ENCODE measurements at places on chromosomes 2 and 18.

- DNase-seq = no peak
Measured at GRCh38 chr2:172929644-172930043, 146.0 kb upstream of the MAP3K20 start.

DNA sequence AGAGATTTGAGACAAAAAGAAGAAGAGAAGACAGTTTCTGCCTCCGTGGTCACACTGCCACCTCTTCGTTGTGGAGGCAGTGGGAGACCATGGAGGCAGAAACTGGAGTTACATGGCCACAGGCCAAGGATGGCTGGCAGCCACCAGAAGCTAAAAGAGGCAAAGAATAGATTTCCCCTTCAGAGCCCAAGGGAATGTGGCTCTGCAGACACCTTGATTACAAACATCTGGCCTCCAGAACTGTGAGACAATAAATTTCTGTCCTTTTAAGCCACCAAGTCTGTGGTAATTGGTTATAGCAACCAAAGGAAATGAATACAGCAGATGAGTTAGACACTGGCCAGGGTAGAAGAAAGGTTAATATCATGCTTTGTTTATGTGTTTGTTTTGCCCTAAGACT lies 420.4 kb upstream of the LYPD1 start:
- DNase-seq = no peak

- no peak for DNase-seq
Measured at GRCh38 chr2:8658064-8658862, 23.6 kb upstream of the ID2 start.

- DNase-seq = no peak
Measured at GRCh38 chr2:55140316-55141219, 90.3 kb upstream of the RTN4 start.

DNA sequence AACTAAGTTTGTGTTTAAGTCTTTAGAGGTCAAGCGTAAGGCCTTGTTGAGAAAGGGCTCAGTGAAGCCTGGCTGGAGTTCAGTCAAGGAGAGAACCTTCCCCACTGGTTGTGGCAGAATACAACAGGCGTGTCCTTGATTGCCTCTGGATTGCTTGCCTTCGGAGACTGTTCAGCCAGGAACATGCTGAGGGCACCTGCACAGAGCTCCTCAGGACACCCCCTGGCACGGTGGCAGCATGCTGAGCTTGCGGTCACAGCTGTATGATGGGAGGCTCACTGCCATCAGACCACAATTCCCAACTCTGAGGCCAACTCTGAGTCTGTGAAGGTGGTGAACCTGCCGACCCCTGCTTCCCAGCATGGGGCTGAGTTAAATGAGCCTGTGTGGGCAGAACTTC lies 130.0 kb downstream of the LPIN1 start:
- no peak for DNase-seq

GRCh38 chr18:23244401-23244800 lies 109.1 kb downstream of the CABLES1 start:
- no peak for DNase-seq

GRCh38 chr18:30828700-30829099 lies 213.8 kb downstream of the DSC3 start:
- no peak for DNase-seq

DNA sequence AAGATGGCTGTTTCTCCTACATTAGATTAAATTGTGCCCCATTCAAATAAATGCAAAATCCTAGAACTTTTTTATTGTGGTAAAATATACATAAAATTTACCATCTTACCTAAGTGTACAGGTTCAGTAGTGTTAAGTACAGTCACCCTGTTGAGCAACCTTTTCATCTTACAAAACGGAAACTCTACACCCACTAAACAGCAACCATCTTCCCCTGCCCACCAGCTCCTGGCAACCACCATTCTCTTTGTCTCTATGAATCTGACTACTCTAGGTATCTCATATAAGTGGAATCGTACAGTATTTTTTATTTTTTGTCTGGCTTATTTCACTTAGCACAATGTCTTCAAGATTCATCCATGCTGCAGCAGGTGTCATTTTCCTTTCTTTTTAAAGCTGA lies 53.0 kb downstream of the ASXL2 start:
- DNase-seq = no peak

DNA sequence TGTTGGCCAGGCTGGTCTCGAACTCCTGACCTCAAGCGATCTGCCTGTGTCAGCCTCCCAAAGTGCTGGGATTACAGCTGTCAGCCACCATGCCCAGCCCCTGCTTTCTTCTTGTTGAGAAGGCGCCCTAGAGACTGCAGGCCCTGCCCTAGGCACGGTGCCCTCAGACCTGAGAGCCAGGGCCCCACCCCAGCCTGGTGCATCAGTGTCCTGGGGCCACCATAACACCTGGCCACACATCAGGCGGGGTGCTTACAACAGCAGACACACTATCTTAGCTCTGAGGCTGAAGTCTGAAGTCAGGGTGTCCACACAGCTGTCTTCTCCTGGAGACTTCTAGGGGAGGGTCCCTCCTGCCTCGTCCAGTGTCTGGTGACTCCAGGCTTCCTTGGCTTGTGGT lies 120.6 kb downstream of the NDUFA10 start:
- no peak for DNase-seq

DNA sequence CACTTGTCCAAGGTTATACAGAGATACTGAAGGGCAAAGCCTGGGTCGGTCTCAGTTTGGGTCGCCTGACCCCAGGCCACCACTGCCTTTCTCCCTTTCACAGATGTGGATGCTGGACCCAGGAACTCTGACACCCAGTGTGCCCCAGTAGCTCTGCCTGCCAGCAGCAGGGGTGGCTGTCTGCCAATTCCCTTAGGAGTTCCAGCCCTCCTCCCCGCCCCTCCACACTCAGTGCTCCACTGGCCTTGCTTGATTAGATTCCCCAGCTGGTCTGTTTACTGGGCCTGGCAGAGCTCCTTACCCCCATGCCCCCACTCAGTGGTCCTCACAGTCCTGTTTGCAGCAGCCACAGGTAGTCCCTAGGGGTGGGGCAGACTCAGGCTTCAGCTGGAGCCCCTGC lies 75.5 kb downstream of the NPAS2 start:
- no peak for DNase-seq

DNA sequence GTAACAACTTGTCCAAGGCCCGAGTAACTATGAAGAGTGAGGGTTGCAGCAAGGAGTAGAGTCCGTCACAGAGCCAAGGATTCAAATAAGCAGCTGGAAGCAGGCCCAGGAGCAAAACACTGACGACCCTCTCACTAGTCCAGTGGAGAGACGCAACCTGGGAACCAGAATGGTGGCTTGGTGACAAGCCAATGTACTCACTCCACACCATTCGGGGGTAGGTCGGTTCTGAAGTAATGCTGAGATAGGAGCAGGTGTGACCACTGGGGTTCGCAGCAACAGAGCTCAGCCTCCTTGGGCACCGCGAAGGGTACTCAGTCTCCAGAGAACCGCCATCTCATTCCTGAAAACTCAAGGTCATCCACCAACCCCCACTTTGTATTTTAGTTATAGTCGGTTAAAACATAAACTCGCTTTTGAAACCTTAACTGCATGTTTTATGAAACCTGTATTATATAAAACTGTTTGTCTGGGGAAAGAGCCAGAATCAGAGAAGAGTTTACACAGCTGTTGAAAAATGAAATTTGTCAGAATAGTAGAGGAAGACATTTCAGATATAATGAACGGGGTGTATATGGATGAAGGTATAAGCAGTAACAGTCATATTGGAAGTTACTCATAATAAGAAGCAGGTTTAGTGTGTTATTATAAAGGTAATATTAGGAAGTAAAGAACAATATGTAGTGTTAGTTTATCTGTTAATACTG lies 8.6 kb downstream of the ANKRD62 start:
- DNase-seq = no peak

DNA sequence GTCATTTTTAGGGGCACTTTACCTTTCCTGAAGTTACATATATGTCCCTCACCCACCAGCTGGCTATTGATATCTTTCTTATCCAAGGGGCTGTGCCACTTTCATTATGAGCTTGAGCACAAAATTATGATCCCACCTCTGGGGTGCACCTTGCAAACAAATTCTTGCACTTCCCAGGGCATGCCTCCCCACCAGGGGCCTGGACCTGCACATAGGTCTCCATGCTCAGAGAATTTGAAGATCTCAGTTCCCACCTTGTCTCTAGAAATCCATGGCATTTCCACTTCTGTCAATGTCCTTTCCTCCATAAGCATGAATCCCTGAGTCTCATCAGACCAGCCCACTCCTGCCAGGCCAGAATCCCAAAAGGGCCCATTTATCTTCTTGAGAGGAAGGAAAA lies 449.1 kb upstream of the REG3G start:
- DNase-seq = no peak

GRCh38 chr18:14944838-14945237 lies 196.9 kb downstream of the ANKRD30B start:
- no peak for DNase-seq

DNA sequence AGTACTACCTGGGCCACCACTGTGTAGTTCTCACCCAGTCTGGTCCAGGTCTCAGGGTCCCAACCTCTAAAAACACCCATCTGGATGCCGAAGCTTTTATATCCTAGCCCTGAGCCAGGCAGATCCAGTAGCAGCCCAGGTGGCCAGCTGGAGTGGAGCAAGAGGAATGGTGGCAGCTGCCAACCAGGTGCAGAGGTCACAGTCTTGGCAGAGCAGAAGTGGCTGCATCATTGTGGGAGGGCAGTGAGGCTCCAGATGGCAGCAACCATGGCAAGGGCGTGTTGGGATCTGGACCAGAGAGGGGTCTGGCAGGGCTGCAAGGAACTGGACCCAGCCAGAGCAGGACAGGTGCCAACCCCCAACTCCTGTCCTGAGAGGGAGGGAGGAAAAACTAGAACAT lies 72.2 kb upstream of the AGAP1 start:
- no peak for DNase-seq

DNA sequence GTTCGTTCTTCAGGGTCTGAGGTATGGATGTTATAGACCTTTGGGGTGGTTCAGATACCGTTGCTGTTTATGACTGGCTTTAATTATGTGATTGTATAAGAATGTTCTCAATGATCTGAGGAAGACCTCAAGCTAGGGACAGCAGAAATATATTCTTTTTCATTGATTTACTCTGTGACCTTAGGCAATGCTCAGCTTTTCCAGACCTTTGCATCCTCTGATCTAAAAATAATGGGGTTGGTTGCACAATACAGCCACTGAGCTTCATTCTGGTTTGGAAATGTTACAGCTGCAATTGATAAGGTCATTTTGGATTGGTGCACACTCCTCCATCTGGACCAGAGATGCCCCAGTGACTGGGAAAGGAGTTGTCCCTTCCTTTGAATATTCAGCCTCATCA lies 17.2 kb upstream of the CABYR start:
- no peak for DNase-seq

GRCh38 chr2:199581935-199582360 lies 124.2 kb upstream of the SATB2 start:
- no peak for DNase-seq

DNA sequence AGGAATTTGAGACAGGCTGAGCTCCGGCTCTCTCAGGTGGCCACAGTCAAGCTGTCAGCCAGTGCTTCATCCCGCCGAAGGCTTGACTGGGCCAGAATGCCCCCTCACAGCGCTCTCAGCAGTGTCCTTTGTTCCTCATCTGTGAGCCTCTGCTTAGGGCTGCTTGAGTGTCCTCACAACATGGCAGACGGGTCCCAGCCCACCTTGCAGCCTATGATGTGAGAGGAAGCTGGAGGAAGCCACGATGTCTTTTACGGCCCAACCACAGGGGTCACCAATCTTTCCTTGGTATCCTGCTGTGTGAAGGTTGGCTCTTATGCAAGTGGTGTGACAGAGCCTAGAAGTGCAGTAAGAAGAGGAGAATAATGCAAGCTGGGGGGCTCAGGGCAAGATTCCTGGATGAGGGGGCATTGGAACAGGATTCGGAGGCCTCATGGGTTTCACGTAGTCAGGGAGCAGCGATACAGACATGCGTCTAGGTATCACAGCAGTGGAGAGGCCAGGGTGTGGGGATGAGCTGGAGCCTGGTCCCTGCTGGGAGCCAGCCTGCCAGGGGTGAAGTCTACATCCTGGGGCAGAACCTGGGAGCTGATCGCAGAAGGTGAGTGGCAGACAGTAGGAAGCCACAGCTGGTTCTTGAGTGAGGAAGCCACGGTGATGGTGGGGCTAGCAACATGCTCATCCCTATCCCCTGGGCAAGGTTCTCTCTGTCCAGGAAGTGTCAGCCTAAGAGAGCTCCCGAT lies 234.1 kb downstream of the GLI2 start:
- no peak for DNase-seq

- no peak for DNase-seq
Measured at GRCh38 chr18:77103991-77104531, 28.5 kb downstream of the MBP start.

GRCh38 chr2:222941510-222942032 lies 80.7 kb downstream of the ACSL3 start:
- no peak for DNase-seq

DNA sequence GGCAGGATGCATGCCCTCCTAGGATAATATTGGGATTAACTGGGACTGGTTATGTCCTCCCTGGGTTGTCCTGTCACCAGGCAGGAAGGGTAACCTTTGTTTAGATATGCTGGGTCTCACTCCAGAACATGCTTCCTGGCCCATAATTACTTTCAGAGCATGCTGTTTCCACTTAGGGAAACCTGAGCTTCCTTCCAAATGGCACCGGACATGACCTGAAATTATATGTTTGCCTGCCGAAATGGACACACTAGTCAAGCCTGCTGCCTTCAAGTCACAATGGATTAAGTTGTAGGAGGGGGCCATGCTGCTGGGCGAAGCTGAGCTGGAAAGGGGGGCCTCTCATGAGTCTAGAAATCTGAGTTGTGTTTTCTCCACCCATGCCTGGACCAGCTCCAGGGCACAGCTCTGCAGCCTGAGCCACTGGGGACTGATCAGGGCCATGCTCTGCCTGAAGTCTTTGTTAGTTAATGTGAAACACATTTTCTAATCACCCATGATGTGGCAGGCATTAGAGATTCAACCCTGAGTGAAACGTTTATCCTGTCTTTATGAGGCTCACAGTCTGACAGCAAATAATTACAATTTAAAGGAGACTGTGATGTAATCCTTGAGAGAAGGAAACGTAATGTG lies 273.3 kb downstream of the TNS1 start:
- DNase-seq = no peak

DNA sequence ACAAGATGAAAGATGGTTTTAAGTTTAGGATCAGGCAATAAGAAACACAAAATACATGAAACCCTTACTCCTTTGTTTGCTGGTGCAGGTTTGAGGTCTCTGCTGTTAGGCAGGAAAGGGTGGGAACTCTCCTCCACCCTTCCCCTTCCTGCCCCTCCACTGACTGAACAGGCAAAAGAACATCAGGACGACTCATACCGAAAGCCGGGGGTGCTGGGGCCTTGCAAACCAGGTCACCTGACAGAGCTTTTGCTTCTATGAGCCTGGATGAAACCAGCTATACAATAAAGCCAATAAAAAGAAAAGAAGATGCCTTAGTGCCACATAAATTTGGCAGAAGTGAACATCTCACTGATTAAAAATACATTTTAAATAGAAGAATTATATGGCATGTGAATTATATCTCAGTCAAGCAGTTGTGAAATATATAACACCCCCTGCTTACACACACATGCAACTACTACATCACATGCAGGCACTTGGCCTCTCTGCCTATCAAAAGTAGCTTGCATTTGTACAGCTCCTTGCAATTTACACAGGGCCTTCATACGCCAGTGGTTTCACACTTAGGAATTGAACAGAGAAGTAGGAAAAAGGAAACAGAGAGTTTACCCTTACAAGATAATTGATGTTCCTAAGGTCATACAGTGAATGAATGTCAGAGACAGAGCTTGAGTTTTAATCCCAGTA lies 215.1 kb upstream of the TRIB2 start:
- DNase-seq = no peak

GRCh38 chr2:239881561-239882320 lies 143.4 kb downstream of the NDUFA10 start:
- DNase-seq = no peak

GRCh38 chr2:234963773-234964615 lies 12.2 kb downstream of the SH3BP4 start:
- DNase-seq = no peak
